CD4-positive, CD25-positive, alpha-beta regulatory T cell (primary cell): ENCODE measurements at places on chromosomes 5 and 9.

GRCh38 chr5:32319392-32319791 lies 6.7 kb upstream of the MTMR12 start:
- no peak for DNase-seq

- no peak for DNase-seq
These were observed 14.9 kb downstream of the XPA start for GRCh38 chr9:97682242-97682641.

DNA sequence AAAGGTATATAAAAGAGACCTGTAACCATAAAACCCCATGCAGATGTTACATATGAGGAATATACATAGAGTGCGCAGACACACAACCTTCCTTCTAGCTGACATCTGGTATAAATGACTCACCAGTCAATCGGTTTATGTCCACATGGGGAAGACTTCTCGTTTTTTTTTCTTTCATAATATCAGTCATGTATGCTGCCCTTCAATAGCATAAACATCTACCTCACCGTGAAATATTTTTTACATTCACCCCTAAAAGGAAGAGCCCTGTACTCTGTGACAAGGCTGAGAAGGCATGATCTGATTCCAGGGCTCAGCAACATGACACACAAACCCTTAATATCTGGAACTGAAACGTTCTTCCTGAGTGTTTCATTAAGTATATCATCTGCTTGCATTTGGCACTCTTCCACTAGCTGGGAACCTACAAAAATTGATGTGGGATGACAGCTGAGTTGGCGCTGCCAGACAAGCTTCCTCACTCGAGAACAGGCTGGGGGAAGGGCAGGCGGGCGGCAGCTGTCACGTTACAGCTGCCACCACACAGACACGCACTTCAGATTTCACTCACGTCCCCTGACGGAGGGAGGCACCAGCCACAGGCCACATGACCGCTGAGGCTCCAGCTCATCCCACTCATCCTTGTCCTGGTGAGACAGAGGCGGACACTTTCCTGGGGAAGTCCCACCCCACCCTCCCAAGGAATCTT lies 74.2 kb downstream of the SHB start:
- DNase-seq, result no peak

GRCh38 chr5:16461782-16462181 lies 3.8 kb downstream of the ZNF622 start:
- DNase-seq, result no peak

- DNase-seq, result no peak
These were observed 75.9 kb downstream of the TRIO start for GRCh38 chr5:14218897-14219573.

DNA sequence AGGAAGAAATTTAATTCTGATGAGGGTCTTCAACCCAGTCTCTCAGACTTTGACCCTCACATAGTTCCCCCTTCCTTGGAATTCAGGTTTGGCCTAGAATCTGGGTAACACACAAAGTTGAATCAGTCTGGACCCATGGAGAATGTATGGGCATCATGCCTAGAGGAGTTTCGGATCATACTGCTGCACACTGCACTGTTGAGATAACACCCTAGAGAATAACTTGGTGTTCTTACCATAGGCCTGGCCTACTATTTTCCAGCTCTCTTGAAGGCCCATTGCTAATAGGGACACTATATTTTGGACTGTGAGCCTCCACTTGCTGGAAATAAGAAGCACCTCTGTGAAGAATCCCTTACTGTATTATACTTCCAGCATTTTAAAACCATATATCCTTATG lies 413.5 kb downstream of the PLK2 start:
- no peak for DNase-seq

DNA sequence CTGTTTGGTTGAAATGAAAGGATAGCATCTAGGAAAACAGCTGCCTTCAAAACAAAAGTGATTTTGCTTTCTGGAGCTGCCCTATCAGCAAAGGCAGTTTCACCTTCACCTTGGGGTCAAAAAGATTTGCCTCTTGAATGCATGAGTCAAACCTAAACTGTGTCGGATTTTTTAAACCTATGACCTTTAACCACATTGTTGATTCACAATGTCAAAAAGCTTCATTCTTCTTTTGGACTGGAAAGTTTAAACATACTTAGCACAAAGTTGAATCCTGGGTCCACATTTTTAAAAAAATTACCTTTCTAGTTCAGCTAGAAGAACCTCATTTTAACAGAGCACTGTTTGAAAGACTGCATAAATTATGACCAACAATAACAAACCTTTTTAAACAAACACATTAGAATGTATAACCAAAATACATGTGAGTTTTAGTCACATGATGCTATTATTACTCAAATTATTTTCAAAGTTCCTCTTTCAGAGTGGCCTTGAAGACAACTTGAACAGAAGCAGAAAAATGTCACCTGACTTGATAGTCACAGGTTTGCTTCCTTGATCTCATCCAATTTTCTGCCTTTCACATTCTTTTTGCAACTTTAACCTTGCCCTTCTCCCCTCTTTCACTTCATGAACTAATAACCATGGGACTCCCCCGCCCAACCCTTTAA lies 109.7 kb upstream of the LHFPL2 start:
- DNase-seq, result peak; percentile 16

DNA sequence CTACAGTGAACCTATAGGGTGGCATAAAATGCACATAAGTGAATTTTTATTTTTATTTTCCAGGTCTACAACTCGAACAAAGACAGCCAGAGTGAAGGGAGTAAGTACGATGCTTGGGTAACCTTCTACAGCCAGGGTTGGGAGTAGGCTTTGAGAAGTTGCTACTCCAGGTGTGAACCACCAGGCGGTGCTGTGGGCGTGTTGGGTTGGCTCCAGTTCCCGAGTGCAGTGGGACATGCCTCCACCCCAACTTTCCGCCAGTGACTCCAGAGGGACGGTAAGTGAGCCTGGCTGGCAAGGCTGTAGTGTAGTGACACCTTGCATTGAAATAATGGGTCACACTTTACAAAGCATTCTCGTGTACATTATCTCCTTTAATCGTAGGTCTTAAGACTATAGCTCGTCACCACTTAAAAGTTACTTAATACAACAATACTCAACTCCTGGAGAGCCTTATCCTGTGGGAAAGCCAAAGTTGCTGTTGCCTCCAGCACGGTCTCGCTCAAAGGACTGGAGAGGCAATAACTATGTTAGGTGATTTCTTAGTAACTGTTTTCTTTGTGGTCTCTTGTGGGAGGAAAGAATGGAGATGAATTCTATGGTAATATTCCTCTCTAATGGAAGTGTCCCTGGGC lies 244.0 kb downstream of the ARHGAP26 start:
- peak; percentile 39 for DNase-seq

DNA sequence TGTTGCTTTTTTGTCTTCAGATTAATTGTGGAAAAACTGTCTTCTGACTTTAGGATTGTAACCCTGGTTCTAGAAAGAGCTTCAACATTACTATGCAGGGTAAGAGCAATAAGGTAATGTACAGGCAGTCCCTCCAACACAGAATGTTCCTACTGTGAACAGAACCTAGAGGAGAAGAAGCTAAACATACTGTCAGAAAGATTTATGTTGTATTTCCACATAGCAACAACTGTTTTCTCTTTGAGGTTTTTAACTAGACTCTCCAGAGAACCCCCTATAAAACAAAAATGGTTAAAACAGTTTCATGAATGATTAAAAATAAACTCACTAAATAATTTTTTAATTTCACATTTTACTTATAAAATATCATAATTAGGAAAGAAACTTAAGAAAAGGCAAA lies 64.3 kb upstream of the NAA35 start:
- no peak for DNase-seq
